ENCODE measurements at places on chromosomes 1 and 21. TPM values are rescaled to one million over a fixed set of nuclear protein-coding genes. Genes with fewer than 3 reads are reported as not detected.

DNA sequence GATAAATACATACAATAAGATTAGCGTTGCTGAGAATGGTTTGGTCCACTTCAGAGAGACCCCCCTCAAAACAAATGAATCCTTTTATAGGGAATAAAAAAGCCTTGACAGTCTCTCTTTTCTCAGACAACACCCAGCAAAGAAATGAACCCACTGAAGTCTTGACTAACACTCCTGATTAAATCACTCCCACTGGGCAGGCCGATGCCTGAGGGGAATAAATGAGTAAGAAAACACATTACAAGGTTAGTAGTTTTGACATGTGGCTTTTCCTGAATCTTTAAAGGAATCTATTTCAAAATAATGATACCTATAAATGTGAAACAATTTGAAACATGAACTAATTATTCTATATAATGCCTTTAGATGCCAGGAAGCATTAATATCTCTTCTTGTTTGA, 146.9 kb upstream of the POGK start:
- no peaks in the 10 kb centered on the region for H3K36me3 ChIP-seq
- no peak overlapping the region for H3K4me3 ChIP-seq
- no peak overlapping the region for H3K27ac ChIP-seq
- H3K27me3 ChIP-seq: no peaks in the 10 kb centered on the region
- no peaks in the 10 kb centered on the region for H3K4me1 ChIP-seq

ADAM30 gene
- not detected for total RNA-seq

KCNA2 gene
- total RNA-seq: 1.1 TPM

DNA sequence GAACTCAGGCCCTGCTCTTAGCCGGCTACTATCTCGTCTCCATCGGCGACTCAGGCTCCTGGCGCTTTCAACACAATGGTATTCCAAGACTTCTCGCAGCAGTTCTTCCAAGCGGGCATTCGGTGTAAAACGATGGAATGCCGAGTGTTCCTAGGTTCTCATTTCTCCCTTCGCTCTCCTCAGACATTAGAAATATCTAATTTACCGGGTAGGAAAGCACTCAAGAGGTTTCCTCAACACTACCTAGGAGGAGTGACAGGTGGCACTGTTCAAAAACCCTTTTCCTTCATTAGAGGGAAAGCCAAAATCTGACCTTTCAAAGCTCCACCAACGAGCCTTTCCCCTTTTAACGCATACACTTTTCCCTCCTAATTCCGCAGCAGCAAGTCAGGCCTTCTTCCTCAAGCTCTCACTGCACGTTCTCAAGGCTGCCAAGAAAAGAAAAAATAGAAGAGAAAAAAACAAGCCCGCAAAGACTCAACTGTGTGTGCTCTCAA, 601 bp downstream of the UBE2G2 start:
- no peaks in the 10 kb centered on the region for H3K36me3 ChIP-seq
- DNase-seq: no peak

ANGEL2 gene
- 14.4 TPM for total RNA-seq

GRCh38 chr1:41851589-41851988, 67.1 kb downstream of the HIVEP3 start:
- no peak overlapping the region for H3K4me3 ChIP-seq
- H3K27ac ChIP-seq: no peak overlapping the region
- H3K27me3 ChIP-seq: no peaks in the 10 kb centered on the region
- H3K36me3 ChIP-seq: no peaks in the 10 kb centered on the region

- H3K27ac ChIP-seq: no peak overlapping the region
- H3K4me1 ChIP-seq: no peaks in the 10 kb centered on the region
- H3K36me3 ChIP-seq: no peaks in the 10 kb centered on the region
- no peaks in the 10 kb centered on the region for H3K27me3 ChIP-seq
- DNase-seq: no peak
These were observed 141.7 kb downstream of the NPHP4 start for GRCh38 chr1:5850503-5850902.

DNA sequence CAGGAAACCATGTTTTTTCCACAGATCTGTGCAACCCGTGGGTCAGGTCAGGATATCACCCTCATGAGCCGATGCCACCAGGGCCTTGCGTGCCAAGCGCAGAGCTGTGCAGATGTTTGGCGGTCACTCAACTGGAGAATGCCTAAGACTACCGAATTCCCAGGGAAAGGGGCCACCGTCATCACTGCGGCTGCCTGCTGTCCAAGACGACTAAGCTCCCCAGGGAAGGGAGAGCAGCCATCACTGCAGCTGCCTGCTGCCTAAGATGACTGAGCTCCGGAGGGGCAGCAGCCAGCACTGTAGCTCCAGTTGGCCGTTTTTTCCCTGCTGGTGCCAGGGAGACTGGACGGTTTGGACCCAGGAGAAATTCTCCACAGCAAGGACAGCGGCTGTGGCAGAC, 31.1 kb downstream of the AKT3 start:
- no peak overlapping the region for H3K27ac ChIP-seq
- no peaks in the 10 kb centered on the region for H3K4me1 ChIP-seq
- H3K27me3 ChIP-seq: no peaks in the 10 kb centered on the region
- no peaks in the 10 kb centered on the region for H3K36me3 ChIP-seq
- no peak overlapping the region for H3K4me3 ChIP-seq
- DNase-seq: no peak

S100A7A gene
- not detected for total RNA-seq

- H3K4me1 ChIP-seq: no peaks in the 10 kb centered on the region
- H3K27ac ChIP-seq: no peak overlapping the region
- H3K4me3 ChIP-seq: no peak overlapping the region
These were observed 356.0 kb downstream of the KCNH1 start for GRCh38 chr1:210777914-210778313.

DNA sequence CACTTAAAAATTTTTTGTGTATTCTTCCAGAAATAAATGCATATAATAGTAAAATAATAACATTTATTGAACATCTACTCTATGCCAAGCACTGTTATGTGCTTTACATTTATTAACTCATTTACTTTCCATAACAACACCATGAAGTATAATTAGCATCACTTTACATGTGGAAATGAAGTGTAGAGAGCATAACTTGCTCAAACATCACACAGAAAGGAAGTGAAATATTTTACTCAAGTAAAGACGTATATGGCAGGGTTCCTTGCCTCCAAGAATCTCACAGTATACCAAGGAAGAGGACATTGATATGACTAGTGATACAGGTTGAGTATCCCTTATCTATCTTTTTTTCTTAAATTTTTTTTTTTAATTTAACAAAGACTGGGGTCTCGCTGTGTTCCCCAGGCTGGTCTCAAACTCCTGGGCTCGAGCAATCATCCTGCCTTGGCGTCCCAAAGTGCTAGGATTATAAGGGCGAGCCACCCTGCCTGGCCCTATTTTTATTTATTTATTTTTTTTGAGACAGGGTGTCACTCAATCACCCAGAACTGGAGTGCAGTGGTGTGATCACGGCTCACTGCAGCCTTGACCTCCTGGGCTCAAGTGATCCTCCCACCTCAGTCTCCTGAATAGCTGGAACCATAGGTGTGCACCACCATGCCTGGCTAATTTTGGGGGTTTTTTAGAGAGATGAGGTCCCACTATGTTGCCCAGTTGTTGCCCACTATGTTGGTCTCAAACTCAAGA, 7.7 kb upstream of the CLIC4 start:
- H3K27ac ChIP-seq: peak overlapping the region; percentile 27
- H3K36me3 ChIP-seq: no peaks in the 10 kb centered on the region
- H3K4me1 ChIP-seq: peaks cover 39% of the 10 kb centered on the region

DNA sequence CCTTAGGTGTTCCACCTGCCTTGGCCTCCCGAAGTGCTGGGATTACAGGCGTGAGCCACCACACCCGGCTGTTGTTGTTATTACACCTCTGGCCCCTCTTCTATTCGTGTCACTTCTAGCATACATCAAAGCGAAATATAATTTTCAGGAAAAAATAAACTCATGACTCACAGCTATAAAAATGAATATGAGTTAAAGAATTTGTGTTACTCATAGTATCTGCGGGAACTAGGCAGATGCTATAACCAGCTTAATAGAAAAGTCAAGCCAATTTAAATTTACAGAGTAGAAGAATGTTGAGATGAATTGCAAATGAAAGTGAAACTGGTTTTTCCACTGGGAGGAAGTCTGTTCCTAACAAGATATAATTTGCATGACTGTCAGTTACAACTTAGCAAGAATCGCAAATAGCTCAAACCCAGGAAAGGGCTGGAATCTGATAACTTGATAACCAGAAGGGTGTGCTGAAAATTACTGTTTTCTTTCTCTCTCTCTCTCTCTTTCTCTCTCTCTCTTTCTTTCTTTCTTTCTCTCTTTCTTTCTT, 11.2 kb downstream of the OR2W3 start:
- no peaks in the 10 kb centered on the region for H3K27me3 ChIP-seq
- H3K36me3 ChIP-seq: no peaks in the 10 kb centered on the region
- no peaks in the 10 kb centered on the region for H3K4me1 ChIP-seq

GRCh38 chr21:44006017-44006619, 6.0 kb upstream of the TRAPPC10 start:
- H3K27ac ChIP-seq: peak overlapping the region; percentile 75
- H3K4me1 ChIP-seq: no peaks in the 10 kb centered on the region
- no peaks in the 10 kb centered on the region for H3K27me3 ChIP-seq
- H3K36me3 ChIP-seq: no peaks in the 10 kb centered on the region
- DNase-seq: peak; percentile 28

DNA sequence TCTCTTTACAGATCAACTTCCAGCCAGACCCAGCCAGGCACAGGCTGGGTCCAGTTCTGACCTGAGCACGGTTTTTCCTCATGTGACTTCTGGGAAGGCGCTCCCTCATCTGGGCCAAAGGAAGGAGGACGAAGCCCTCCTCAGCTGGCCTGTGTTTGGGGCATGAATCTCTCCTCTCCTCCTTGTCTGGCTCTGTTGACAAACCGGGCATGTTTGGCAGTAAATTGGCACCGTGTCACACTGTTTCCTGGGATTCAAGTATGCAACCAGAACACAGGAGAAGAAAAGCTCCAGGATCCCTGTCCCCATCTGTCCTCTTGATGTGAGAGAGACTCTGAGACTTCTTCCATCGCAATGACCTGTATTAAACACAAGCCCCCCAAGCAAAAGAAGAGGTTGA, 18.3 kb downstream of the NECAP2 start:
- H3K4me3 ChIP-seq: no peak overlapping the region
- no peak for DNase-seq
- no peaks in the 10 kb centered on the region for H3K4me1 ChIP-seq
- H3K36me3 ChIP-seq: peaks cover 100% of the 10 kb centered on the region
